ENCODE measurements at places on chromosomes 3 and 15.

DNA sequence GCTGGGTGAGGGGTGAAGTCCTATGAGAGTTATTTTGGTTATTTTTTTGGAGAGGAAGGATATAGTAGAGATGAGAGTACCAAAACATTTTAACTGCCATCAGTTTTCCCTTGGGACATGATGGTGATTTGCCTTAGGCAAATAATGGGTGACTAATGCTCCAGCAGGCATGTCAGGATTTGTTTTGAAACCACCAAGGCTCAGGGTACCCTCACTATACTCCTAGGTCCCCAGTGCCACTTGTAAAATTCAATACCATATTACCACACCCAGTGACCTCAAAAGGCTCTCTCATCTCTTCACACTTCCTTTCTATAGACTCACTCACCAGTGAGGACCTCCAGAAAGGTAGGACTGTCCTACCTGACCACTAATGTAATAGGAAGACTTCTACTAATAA lies 83.6 kb downstream of the WDR72 start:
- no peak for DNase-seq

DNA sequence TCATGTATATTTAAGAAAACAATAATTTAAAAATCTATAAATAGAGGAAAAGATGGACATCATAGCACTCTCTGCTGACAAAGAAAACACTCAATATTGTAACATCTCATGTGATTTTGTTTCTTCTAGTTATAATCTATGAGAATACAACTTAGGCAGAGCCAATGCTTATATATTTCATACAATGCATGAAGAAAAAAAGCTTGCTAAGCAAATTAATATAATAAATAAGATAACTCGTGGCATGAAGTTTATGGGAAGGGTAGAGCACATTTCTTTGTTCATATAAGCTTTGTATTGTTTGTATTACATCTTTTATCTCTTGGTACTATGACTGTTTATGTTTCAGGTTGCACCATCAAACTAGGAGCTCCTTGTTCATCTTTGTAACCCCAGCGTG lies 7.6 kb upstream of the ANXA2 start:
- DNase-seq = no peak

- no peak for DNase-seq
Observed at GRCh38 chr15:98891301-98891700, 116.3 kb downstream of the PGPEP1L start.

GRCh38 chr15:51382787-51383186 lies 41.3 kb downstream of the GLDN start:
- DNase-seq = peak; percentile 35

DNA sequence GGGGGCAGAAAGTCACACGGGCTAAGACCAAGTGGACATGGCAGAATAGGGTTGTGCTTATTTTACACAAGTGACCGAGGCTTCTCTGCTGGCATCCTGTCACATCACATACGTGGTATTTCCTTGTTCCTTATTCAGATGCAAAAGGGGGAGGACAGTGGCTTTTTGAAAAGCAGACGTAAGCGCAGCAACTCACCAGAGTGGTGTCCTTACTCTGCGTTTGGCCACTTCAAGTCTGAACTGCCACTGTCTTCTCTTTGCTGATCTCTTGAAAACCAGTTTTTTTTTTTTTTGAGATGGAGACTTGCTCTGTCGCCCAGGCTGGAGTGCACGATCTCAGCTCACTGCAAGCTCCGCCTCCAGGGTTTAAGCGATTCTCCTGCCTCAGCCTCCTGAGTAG lies 113.2 kb downstream of the SOX2 start:
- no peak for DNase-seq

DNA sequence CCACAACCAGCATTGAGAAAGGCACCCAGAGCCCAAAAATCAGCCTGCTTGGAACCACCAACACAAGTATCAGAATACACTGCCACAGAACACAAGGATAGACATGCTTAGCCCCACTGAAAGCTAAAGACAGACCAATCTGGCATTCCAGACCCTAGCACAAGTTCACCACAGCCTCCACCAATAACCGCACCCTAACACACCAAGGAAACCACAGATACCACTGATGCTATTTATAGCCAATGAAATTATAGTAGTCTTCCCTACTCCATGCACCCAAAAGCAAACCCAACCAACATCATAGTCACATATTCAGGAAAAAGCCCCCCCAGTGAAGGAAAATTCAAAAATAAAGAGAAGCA lies 83.9 kb upstream of the STT3B start:
- DNase-seq = no peak

- no peak for DNase-seq
Observed at GRCh38 chr3:187737368-187738070, 7.7 kb downstream of the BCL6 start.

GRCh38 chr3:116449546-116450350 lies 4.5 kb upstream of the LSAMP start:
- no peak for DNase-seq

- DNase-seq = no peak
Observed at GRCh38 chr3:43369404-43370292, 83.3 kb downstream of the SNRK start.

DNA sequence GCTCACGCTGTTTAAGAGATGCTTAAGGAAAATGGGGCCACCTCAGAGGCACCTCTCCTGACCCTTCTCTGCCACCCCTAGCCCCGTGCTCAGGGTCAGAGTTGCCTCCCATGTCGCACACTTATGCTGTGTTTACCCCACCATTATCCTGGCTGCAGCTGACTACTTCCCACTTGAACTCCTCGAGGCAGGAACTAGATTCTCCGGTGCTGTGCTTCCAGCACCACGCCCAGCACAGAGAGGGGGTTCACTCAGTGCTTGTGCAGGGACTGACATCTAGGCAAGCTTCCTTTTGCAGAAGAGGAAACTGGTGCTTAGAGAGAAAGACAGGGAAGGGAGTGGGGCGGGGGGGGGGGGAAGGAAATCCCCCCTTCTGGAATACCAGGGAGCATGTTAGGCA lies 340.1 kb downstream of the RORA start:
- no peak for DNase-seq

DNA sequence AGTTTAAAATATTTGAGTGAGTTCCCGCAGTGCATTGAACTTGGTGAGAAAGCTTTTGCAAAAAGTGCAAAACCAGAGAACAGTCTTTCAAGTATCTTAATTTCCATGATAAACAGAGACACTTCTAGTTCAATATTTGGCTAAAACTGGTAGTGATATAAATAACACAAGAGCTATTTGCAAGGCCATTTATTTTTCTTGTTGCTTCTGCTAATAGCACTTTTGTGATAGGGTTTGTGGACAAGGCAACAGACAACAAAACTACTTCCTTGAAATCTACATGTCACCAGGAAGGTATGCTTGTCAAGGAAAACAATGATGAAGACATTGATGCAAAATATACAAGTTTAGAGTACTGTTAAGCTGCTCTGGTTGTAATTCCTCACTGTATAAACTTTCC lies 1225.1 kb downstream of the OTOL1 start:
- no peak for DNase-seq

- DNase-seq = no peak
Observed at GRCh38 chr15:65163041-65163440, 22.1 kb downstream of the CLPX start.

DNA sequence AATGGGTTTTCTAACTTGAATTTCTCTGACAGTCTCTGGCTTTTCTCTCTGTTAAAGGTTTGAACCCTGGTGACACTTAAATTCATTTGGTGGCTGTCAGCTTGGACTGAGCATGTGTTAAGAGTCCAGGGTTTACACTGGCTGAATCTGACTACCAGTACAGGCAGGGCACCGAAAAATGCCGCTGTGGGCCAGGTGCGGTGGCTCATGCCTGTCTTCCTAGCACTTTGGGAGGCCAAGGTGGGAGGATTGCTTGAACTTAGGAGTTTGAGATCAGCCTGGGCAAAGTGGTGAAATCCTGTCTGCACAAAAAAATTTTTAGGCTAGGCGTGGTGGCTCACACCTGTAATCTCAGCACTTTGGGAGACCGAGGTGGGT lies 1.8 kb downstream of the MANF start:
- no peak for DNase-seq

- no peak for DNase-seq
Observed at GRCh38 chr15:80850941-80851451, 71.8 kb downstream of the CEMIP start.

DNA sequence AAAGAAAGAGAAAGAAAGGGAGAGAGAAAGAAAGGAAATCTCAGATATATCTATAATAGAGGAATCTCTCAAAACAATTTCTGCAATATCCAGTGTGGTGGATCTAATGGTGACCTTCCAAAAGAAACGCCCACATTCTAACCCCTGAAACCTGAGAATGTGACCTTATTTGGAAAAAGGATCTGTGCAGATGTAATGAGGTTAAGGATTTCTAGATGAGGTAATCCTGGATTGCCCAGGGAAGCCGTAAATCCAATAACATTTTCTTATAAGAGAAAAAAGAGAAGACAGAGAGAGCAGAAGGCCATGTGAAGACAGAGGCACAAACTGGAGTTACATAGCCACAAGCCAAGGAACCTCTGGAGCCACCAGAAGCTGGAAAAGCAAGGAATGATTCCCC lies 307.6 kb downstream of the ZBTB20 start:
- no peak for DNase-seq

- no peak for DNase-seq
Observed at GRCh38 chr15:61951949-61952348, 108.3 kb downstream of the VPS13C start.

- DNase-seq = no peak
Observed at GRCh38 chr15:44081026-44082013, 113.8 kb downstream of the FRMD5 start.

DNA sequence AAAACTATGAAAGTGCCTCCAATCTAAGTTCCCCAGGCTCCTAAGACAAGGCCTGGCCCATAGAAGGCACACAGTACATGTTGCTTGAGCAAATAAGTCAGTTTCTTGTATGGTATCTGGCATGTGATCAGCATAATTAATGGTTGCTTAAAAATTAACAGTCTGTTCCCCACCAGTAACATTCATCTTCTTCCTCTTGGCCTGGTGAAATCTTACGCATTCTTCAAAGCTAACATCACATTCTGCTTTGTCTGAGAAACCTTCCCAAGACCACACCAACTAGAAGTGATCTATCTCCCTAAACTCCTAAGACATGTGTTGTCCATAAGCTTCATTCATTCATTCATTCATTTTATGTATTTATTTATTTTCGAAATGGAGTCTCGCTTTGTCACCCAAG lies 48.1 kb downstream of the LIPC start:
- DNase-seq = no peak

- no peak for DNase-seq
Observed at GRCh38 chr15:66968806-66969596, 96.4 kb upstream of the SMAD3 start.

- DNase-seq = no peak
Observed at GRCh38 chr15:26921433-26921832, 49.5 kb upstream of the GABRG3 start.

GRCh38 chr15:27172821-27173220 lies 201.8 kb downstream of the GABRG3 start:
- no peak for DNase-seq

GRCh38 chr3:194986208-194987043 lies 284.5 kb downstream of the XXYLT1 start:
- DNase-seq = no peak

DNA sequence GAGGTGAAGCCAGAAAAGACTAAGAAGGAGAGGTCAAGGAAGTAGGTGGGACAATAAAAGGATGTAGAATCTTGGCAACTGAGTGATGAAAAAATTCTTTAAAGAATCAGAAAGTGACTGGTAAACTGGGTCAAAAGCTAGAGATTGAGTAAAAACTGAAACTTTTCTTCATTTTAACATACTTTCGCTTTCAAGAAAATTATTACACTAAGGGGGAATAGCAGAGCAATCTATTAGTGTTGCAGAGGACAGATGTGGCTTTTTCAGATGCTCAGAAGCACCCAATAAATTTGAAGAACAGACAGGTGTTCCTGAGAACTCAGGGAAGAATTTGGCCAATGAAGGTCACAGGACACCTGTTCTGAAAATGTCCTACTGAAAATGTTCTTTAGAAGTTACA lies 805.4 kb upstream of the ALCAM start:
- DNase-seq = no peak

DNA sequence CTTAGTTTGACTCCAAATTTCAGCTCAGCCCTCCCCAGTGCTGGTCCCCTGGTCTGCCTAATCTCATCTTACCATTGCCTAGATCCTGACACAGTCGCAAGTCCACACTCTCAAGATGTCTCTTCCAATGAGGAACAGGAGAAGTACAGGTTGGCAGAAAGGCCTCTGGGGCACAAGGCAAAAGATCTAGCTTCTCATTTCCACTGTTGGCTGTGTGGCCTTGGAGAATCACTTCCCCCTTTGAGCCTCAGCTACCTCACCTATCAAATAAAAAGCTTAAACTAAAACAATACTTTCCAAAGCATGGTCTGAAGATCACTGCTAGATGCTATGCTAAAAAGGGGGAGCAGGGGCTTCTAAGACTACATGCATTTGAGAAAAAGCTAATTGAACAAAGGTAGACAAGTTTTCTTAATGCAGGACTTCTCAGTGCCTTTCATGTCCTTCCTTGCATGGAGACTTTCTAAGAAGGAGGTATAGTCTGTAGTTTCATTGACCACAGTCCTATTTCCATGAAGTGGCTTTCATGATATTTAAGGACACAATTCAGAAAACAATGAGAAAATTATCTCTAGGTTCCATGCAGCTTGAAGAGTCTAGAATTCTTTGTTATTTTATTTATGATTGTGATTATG lies 118.0 kb upstream of the RAD18 start:
- DNase-seq = no peak

DNA sequence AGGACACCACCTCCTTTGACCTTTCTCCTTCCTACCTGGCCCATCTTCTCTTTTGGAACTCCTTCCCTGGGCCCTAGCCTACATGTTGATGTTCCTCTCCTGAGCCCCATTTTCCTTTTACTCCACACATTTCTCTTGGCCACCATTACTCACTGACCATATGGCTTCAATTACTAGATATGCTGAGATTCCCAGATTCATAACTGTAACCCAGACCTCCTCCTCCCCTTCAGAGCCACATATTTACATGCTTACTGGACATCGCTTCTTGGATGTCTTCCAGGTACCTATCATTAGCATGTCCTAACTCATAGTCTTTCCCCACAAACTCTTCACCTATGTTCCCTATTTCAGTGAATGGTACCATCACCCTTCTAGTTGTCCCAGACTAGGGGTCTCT lies 24.4 kb upstream of the TRIM59 start:
- DNase-seq = no peak

GRCh38 chr15:69874321-69874720 lies 223.4 kb downstream of the TLE3 start:
- no peak for DNase-seq

- no peak for DNase-seq
Observed at GRCh38 chr3:71813704-71814103, 28.8 kb upstream of the PROK2 start.

DNA sequence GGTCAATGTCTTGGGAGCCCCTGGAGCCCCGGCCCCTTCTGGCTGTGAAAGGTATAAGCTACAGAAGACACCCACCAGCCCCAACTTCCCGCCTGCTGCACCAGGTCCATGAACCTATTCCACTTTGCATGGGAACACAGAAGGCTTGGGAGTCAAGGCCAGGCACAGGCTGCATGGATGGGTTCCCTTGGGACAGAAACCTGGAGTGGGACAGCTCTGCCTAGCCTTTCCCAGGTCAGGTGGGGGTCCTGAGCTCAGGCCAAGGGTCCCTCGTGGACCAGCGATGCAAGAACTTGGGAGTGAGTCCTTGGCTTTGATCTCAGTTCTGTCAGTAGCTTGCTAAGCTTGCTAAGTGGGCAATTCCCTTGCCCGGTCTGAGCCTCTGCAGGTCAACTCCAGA lies 25.0 kb downstream of the TKT start:
- DNase-seq = no peak
